Suprapubic skin (tissue), 4 donors: ENCODE measurements at places on chromosomes 2 and 18. TPM values are rescaled to one million over a fixed set of nuclear protein-coding genes. Genes with fewer than 3 reads are reported as not detected.

DNA sequence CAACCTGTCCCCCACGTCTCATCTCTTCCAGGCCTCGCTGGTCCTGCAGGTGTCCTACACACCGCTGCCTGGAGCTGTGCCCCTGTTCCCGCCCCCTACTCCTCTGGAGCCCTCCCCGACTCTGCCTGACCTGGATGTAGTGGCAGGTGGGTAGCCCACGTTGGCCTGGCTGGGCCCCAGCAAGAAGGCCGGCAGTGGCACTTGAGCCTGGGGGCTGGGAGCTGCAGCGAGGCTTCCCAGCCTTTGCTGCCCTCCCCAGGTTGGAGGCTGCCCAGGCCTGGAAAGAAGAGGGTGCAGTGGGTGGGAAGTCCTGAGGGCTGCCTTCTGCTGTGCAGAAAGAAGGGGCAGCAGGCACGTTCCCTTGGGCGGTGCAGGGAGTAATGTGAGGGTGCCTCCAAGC lies 58.4 kb downstream of the DYSF start:
- no peak for DNase-seq

DNA sequence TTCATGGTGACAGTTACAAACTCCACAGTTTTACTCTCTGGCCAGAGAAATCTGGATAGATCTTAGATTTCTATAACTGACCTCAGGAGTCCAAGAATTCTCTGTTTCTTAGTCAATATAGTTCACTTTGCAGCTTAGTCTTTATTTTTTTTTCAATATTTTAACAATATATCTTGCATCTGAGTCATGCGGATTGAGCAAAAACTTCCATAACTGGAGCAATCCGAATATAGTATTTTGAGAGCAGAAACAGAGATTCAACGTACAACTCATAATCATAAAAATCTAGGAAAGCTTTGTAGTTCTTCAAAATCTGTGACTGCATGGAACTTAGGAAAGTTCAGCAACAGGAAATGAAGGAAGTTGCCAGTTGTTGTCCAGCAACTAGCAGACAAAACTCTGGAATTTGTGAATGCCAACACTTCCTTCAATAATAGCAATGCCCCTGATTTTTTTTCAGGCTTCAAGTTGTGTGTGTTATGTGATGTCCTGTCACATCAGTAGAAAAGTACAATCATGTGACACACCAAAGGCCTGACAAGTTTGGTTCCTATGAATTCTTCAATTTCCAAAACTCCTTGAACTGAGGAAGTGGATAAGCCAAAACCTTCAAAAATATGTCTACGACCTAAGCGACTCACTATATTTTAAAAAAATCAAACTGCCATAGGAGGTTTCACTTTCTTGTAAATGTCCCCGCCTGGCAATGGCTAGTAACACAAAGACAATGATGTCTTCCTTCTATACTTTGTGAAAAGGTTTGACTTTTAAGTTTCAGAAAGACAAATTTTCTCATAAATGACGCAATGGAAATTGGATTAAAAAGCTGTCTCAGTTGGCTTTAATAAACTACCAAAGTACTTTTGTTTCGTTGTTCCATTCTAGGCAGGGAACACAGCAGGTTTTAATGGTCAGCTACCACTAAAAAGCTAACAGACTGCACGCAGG lies 510.6 kb downstream of the ERBB4 start:
- no peak for DNase-seq

GRCh38 chr2:37168217-37168981 lies 11.6 kb upstream of the EIF2AK2 start:
- no peak for DNase-seq

The ASB18 gene
- not detected for total RNA-seq

DNA sequence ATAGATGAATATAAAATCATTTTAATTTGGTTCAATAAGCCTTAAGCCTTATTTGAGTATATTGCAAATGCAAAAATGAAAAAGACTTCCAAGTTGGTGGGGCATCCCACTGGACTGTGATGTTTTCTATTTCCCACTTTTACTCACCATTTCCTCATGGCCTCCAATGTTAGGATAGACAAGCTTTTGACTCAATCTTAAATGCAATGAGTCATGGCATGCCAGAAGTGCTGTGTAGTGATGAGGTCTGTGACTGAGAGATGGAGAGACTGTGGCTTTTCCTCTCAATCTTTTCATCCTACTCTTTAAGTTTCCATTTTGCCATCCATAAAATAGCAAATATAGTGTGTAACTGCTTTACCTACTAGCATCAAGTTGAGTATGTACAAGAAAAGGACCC lies 1401.2 kb upstream of the CELF4 start:
- no peak for DNase-seq

- no peak for DNase-seq
Measured at GRCh38 chr2:45024600-45025291, 15.5 kb upstream of the SIX2 start.

DNA sequence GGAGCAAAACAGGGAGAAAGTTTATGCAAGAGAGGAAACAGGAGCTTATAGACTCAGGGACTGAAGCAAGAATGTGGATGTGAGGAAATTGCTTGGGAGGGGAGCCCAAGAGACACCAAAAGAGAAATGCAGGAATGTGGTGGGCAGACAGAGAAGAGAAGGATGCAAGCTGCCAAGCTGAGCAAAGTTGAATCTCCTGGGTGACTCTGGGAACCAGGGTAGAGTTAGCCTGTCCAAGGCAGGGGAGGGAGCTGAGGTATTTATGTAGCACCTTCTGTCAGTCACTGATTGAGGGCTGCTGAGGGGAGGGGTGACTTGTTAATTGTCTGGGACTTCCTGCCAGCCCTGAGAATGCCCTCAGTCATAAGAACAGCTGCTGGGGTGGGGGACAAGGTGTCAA lies 464.3 kb downstream of the NBAS start:
- DNase-seq, result no peak

The TOGARAM2 gene
- 0.08 TPM for total RNA-seq

DNA sequence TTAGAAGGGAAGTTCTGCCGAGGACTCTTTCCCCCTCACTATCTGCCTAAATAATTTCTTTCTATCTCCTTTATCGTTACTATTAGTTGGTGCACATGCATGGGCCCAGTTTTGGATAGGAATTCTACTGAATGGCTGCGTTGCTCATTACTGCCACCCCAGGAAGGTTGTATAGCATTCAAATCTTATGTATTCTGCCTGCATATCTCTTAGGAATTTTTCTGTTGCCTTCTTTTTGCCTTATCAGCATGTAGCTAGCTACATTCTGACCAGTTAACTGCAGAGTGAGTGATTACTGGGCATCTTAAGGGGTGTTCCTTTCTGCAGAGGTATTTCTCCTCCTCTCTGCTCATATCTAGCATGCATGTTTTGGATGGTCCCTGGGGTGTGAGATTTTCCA lies 239.6 kb downstream of the TDRD15 start:
- no peak for DNase-seq

The NEB gene
- total RNA-seq, result 7.7 TPM

GRCh38 chr2:197927994-197928393 lies 123.6 kb downstream of the PLCL1 start:
- DNase-seq, result no peak

The LCT gene
- not detected for total RNA-seq

DNA sequence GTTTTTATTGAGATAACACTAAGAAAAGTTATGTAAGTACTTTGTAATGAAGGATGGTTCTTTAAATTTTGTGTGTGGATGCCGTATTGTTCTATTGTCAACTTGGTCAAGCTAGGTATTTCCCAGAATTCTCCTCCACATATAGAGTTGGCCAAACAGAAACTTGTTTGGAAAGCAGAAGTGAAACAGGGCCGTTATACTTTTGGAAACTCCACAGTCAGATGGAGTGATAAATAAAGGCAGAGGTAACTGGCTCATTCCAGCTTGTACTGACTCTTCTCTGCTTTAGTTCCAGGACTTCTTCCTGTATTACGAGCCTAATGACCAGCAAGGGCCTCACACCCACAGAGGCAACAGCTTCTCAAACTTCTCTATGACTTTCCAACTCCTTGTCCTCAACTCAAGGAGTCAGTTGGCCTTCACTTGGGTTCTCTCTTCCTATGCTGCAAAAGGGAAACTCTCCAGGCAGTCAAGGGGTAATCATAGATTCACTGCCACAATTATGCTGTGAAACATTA lies 16.4 kb upstream of the STARD7 start:
- DNase-seq, result no peak

GRCh38 chr18:74290794-74291471 lies 830 bp downstream of the CYB5A start:
- no peak for DNase-seq

The QPCT gene
- total RNA-seq, result 20.7 TPM

The SNED1 gene
- 5.6 TPM for total RNA-seq

The TGFBRAP1 gene
- 31.0 TPM for total RNA-seq

The KLHL29 gene
- 19.7 TPM for total RNA-seq

The NR4A2 gene
- total RNA-seq, result 20.5 TPM

The SRD5A2 gene
- not detected for total RNA-seq

The DPP4 gene
- total RNA-seq, result 5.3 TPM

The CCDC68 gene
- total RNA-seq, result 0.19 TPM

- no peak for DNase-seq
Measured at GRCh38 chr2:44120428-44120827, 48.2 kb upstream of the PPM1B start.

The ACKR3 gene
- total RNA-seq, result 37.3 TPM

The SLC11A1 gene
- 0.78 TPM for total RNA-seq

DNA sequence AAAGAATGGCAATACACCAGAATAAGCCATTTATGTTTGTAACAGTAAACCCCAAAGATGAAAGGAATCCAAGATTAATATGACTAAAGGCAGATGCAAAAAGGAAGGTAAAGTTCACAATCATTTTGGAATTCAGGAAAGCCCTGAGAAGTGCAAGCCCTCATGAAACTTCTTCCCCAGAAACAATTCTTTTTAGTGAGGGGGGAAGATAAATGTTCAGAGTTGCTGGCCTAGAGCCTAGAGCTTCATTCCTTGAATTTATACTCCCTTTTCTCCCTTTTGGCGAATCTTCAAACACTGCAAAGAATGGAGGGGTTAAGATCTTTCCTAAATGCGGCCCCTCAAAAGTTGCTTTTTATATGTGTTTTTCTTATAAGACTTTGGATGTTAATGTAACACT lies 368.8 kb downstream of the MEIS1 start:
- no peak for DNase-seq

DNA sequence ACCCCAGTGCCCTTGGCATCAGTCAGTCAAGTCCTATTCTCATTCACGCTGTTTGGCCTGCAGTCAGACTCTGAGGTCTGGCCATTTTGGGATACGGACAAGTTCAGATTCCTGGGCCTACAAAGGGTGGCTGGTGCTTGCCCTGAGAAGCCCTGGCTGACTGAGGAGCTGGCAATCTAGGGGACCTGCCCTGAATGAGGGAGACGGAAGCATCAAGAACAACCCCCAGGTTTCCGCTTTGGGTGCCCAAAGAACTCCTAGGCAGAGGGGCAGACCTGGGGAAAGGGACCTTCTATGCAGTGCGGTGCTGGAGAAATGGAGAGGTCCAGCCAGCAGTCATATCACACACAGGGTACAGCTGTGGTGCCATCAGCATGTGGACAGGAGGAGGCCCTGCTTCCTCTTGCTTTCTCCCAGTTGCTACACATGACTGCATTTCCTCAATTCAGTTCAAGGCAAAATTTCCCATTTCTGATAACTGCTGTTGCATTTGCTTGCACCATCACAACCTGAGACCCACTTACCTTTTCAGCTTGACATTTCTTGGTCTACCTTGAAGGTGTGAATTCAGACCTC lies 70.9 kb upstream of the LGALSL start:
- no peak for DNase-seq

The OTOF gene
- total RNA-seq, result 0.17 TPM

The GCG gene
- total RNA-seq, result not detected

DNA sequence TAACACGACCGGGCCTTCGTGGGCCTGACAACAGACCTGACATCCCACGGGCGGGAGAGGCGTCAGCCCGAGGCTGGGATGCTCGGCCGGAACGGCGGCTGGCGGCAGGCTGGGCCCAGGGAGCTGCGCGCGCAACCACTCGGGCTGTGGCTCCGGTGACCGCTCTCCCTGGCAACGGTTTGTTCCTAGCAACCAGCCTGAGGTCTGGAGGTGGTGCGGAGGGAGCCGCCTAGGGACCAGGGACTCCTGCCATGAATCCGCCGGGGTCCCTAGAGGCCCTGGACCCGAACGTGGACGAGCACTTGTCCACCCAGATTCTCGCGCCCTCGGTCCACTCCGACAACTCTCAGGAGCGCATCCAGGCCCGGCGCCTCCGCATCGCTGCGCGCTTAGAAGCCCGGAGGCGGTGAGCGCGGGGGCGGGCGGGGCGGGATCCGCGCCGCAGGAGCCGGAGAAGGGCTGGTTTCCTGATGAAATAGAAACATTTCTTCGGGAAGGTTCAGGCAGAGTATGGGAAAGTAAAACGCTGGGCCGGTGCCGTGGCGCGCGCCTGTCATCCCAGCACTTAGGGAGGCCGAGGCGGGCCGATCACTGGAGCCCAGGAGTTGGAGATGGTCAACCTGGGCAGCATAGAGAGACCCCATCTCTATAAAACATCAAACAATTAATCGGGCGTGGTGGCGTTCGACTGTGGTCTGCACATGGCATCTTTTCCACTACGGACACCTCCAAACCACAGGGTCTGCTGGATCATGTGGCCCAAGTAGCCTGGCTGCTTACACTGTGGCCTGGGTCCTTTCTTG lies at the start of gene DRC1:
Gene DRC1 (plus strand): TSS at position 182 of the 803 bp plus-strand sequence. CDS start 70 bp downstream, at position 252.
- DNase-seq, result no peak

GRCh38 chr2:173044686-173045085 lies 31.0 kb upstream of the MAP3K20 start:
- no peak for DNase-seq

GRCh38 chr2:237191714-237192081 lies 106.0 kb downstream of the COPS8 start:
- DNase-seq, result no peak

GRCh38 chr2:8408560-8409460 lies 273.0 kb upstream of the ID2 start:
- DNase-seq, result no peak

The SERPINB10 gene
- total RNA-seq, result 1.0 TPM

DNA sequence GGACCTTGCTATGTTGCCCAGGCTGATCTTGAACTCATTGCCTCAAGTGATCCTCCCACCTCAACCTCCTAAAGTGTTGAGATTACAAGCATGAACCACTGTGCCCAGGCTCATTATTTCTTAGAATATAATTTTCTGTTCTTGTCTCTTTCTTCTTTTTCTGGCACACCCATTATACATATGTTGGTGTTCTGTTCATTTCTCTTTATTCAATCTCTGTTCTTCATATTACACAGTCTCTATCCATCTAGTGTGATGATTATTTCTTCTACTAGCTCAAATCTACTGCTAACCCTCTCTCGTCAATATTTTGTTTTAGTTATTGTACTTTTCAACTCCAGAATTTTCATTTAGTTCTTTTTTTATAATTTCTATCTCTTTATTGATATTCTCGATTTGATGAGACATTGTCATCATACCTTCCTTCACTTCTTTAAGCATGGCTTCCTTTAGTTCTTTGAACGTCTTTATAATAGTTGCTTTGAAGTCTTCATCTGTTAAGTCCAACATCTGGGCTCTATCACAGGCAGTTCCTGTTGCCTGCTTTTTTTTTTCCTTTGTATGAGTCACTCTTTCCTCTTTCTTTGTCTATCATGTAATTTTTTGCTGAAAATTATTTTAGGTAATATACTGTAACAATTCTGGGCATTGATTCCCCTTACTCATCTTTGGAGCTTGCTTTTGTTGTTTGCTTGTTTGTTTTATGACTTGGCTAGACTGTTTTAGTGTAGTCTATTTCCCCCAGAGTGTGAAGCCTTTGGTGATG lies 196.4 kb upstream of the NABP1 start:
- no peak for DNase-seq
